WERI-Rb-1 (cell line): ENCODE measurements at places on chromosomes 4 and X.

- DNase-seq: no peak
Observed at GRCh38 chr4:52713456-52713937, 37.7 kb downstream of the ERVMER34-1 start.

DNA sequence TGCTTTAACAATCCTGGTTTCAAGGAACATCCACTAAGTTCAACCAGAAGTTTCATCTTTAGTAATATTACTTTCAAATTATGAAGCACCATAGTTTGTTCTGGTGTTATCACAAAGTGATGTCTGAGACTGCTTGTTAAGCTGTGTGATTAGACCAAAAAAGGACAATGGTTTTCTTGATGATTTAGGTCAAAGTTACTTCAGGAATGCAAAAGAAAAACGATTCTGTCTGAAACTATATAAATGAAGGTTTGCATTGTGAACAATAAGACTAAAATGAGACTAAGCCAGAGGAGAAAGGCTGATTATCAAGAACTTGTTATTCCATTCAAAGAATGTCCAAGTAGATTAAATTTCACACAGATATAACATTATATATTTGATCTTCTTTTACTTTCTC is 122.4 kb upstream of the ETNPPL start:
- DNase-seq: no peak

DNA sequence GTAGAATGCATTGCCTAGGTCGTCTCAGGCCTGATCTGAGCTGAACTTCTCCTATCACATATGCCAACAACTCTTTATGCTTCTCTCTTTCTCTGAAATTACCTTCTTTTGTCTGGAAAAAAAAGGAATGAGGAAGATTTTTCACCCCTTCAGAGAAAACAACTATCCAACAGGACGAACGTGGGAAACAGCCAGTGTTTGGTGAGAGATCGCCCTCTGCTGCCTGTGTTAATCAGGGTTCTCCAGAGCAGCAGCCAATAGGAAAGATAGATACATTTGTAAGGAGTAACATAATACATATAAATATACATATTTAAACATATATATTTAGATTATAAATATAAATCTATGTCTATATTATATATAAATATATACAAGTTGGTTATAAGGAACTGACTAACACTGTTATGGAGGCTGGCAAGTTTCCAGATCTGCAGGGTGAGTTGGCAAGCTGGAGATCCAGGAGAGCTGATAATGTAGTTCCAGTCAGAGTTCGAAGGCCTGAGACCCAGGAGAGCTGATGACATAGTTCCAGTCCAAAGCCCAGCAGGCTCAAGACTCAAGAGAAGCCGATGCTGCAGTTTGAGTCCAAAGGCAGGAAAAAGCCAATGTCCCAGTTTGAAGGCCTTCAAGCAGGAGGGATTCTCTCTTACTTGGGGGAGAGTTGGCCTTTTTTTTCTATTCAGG is 13.3 kb downstream of the CETN2 start:
- DNase-seq: peak; percentile 53

GRCh38 chrX:48076343-48076742 is 4.9 kb upstream of the ZNF630 start:
- no peak for DNase-seq

DNA sequence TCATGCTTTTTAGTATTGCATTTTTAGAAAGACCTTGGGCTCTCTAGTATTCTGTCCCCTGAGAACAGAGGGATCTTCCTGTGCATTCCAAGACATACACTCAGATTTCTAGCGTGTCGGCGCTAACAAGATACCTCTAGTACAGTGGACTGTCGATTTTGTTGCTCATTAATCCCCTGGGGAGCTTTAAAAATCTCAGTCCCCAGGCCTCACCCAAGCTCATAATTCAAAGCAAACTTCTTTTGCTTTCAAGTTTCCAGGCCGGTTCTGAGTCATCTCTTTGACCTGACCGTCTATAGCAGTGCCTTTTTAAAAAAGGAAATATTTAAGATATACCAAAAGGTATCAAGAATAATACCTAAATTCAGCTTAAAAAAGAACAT is 137.0 kb downstream of the AMMECR1 start:
- no peak for DNase-seq

DNA sequence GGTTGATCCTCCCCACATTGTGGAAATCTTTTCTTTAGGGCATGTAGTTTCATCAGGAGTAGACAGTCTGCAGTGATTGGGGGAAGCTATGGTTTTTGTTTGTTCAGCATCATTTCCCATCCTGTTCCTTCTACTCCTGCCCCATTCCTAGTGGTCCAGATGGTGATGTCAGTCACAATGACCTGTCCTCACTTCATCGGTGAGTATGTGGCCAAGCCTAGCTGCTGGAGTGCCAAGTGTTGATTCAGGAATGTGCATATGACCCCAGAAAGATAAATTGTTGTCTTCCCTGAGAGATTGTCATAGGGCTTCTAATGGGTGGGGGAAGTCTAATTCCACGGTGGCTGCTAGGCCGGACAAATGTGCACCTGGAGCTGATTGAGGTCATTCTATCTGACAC is 130.6 kb upstream of the FAT1 start:
- no peak for DNase-seq
